ENCODE measurements at places on chromosomes 12 and 14. TPM values are rescaled to one million over a fixed set of nuclear protein-coding genes. Genes with fewer than 3 reads are reported as not detected.

CLEC2B gene
- not detected for total RNA-seq

ARG2 gene
- 25.9 TPM for total RNA-seq

GRCh38 chr14:61456720-61457119 lies 135.3 kb downstream of the PRKCH start:
- no peak for DNase-seq

- DNase-seq, result no peak
Measured at GRCh38 chr14:105883066-105884005, 357.0 kb downstream of the TMEM121 start.

MDM2 gene
- 53.0 TPM for total RNA-seq

SMCO2 gene
- not detected for total RNA-seq

DNA sequence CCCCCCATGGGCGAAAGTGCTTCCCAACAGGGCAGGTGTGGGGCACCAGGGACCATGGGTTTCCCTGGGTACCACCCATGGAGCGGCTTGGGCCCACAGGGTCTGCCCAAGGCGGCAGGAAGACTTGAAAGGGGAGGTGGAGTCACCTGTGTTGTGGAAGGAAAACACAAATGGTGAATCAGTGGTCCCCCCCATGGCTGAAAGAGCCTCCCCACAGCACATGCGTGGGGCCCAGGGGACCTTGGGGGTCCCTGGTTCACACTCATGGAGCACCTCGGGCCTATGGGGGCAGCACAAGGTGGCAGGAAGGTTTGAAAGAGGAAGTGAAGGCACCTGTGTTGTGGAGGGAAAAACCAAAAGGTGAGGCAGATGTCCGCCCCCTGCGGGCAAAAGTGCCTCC lies 581.9 kb downstream of the ALG10 start:
- no peak for DNase-seq

- no peak for DNase-seq
Measured at GRCh38 chr14:91021115-91021514, 39.3 kb downstream of the RPS6KA5 start.

SRSF5 gene
- total RNA-seq, result 95.4 TPM

- no peak for DNase-seq
Measured at GRCh38 chr12:30257618-30258017, 438.1 kb downstream of the IPO8 start.

- DNase-seq, result no peak
Measured at GRCh38 chr12:123152833-123153232, 1.9 kb upstream of the PITPNM2 start.

ANO2 gene
- 1.7 TPM for total RNA-seq

DNA sequence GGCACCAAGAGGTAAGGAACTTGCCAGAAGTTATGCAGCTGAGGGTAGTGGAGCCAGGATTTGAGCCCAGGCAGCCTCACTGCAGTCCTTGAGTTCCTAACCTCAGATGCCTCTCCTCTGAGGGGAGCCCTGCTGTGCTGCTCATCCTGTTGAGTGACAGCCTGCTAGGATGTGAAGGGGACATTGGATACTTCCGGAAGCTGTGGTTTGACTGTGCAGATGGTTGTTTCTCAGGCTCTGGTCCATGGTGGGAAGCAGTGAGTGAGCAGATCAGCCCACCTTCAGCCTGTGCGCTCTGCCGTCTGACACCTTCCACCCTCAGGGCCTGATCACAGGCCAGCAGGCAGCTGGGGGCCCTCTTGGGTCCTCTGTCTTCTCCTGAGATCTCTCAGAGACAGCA lies 253.2 kb downstream of the CACNA1C start:
- no peak for DNase-seq

DNA sequence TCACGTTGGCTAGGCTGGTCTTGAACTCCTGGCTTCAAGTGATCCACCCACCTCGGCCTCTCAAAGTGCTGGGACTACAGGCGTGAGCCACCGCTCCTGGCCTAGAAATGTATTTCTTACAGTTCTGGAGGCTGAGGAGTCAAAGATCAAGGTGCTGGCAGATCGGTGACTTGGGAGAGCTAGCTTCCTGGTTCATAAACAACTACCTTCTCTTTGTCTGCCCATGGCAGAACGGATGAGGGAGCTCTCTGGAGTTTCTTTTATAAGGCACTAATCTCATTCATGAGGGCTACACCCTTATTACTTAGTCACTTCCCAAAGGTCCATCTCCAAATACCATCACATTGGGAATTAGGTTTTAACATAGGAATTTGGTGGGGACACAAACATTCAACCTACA lies 38.9 kb downstream of the SLC17A8 start:
- no peak for DNase-seq

DNA sequence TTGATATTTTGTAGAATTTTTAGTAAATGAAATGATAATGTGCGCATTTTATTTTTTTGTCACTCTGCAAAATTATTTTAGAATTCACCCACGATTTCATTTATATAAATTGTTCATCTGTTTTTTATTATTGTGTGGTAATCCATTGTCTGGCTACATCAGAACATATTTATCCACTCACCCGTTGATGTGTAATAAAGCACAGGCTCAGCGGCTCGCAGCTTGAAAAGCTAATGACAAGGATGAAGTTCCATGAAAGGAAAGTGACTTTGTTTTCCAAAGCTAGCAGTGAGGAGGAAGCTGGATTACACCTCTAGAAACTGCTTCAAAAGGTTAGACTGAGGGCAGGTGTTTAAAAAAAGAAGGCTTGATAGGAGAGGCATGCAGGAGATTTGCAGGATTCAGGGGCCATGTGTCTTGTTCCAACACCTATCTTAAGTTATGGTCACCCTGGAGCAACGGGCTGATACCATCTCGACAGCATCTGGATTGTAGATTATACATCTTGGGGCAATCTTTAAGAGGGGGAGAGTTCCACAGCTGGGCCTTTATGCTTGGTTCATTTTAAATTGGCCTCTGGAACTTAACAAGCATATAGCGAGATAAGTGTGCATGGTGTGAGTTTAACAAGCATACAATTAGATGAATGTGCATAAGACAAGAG lies 194.1 kb downstream of the TMTC3 start:
- no peak for DNase-seq

ATP5F1B gene
- 705 TPM for total RNA-seq

- no peak for DNase-seq
Measured at GRCh38 chr12:53751336-53752191, at the start of gene CISTR. Gene CISTR, minus strand, starts transcription at chr12:53751979.

DNA sequence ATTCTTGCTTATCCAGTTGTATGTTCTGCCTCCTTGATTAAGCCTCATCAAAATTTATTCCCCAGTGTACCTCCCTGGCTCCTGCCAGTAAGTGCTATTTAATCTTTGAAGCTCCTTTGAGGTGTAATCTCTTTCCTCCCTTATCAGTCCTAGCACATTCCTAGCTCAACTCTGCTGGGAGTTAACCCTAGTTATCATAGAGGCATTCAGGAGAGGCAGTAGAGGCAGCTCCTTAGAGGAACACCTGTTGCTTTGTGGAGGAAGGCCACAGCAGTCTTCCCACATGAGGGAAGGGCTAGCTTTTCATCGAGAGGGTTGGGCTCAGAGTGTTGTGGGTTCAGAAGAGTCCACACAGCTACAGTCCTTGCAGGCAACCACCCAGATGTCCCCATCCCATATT lies 182.4 kb upstream of the ARID2 start:
- DNase-seq, result no peak

Data from epithelial cell of proximal tubule (primary cell).